HS-27A (cell line): ENCODE measurements at places on chromosomes 2 and 18.

DNA sequence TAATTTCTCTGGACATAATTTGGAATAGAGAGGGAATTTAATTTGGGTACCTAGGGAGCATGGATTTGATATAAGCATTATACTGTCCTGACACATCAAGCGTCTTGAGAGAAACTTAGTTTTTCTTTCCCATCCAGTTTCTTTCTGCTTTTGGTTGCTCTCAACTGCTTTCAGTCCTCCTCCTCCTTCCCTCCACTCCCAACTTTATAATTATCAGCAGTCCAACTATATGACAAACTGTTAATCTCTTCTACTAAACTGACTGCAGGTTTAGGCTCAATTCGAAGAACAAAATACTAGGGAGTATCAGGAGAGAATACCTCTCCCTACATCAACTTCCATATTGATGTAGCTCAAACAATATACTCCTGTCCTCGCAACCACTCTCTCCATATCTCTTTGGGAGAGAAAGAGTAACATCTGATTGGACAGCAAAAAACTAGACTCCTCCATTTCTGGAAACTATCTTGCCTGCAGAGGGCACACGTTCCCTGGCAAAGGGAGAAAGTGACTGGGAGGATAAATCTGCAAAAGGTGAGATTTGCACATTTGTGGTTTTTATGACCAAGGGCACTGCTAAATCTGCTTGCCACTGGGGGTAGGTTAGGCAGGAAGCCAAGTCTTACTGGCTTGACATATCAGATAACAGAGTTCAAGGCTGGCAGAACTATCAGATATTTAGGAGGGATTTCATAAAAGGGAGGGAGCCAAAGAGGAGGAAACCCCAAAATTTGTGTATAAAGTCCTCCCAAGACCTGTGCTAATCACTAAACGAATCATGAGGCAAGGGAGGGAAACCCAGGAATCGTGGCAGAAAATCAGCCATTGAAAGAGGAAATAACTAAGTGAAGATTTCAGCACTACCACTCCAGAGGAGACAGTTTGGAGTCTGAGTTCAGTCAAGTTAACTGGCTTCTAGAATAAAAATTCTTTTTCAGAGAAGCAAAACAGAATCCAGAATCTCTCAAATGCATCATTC is 40.0 kb downstream of the ICA1L start:
- peak; percentile 29 for DNase-seq

- no peak for DNase-seq
These were observed 55.6 kb downstream of the CYP26B1 start for GRCh38 chr2:72092111-72092510.

- DNase-seq: no peak
These were observed 666.3 kb downstream of the TSN start for GRCh38 chr2:122421775-122422174.

DNA sequence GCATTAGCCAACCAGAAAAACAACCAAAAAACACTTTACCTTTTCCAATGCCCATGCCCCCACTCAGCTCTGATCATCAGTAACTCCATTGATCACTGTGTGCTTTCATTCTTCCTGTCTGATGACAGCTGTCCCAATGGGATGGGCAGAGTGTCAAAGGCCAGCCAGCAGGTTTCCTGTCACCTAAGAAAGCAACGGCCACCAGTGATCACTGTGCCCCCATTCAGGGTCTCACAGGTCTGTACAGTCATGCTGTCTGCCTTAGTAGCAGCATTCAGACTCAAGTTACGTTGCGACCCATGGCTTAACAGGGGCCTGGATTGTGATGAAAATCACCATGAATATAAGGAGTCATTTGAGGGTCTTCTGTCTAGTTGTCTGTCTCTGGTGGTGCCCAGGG is 184.5 kb downstream of the MGAT5 start:
- DNase-seq: no peak

- DNase-seq: no peak
These were observed 27.6 kb downstream of the MBP start for GRCh38 chr18:77105028-77105427.

DNA sequence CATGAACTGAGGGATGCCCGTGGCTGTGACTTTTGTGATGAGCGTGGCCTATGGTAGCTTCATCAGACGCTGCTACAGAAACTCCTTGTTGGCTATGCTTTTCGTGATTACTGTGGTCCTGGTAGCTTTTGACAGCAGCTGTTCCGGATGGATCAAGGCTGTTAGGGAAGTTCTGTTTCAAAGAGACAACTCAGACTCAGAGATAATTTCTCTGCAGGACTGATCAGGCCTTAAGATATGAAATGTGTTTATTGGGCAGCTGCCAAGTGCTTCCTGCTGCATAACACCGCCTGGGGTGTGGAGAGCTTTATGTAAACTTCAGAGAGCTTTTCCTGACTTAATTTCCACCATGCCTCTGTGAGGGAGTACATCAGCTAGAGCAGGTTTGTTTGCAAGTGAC is 243.8 kb downstream of the TSN start:
- peak; percentile 74 for DNase-seq
